ENCODE measurements at places on chromosomes 16 and 17. TPM values are rescaled to one million over a fixed set of nuclear protein-coding genes. Genes with fewer than 3 reads are reported as not detected.

TMEM100 gene
- total RNA-seq = 4.2 TPM

TMEM101 gene
- 30.7 TPM for total RNA-seq

DNA sequence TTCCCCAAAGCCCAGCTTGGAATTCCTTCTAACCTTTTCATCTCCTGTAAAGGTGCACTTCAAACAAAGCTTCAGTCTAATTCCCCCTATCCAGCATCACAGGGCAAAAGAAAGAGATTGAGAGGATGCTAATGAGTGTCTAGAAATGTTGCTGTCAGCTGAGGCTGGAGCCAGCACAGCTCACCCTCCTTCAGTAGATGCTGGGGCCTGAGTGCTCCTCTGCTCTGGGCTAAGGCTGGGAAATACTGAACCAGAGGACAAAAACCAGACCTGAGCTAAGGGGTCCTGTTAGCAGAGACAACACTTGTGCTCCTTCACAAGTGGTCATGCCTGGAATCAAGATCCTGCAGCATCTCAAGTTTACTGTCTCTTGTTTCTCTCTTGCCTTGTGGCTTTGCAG, 85.0 kb downstream of the CHD9NB start:
- H3K4me1 ChIP-seq = no peaks in the 10 kb centered on the region
- no peak overlapping the region for H3K27ac ChIP-seq
- H3K36me3 ChIP-seq = no peaks in the 10 kb centered on the region
- H3K4me3 ChIP-seq = no peak overlapping the region
- DNase-seq = no peak
- no peaks in the 10 kb centered on the region for H3K27me3 ChIP-seq

GRCh38 chr16:87248714-87249113, 68.5 kb downstream of the C16orf95 start:
- H3K4me1 ChIP-seq = no peaks in the 10 kb centered on the region
- no peaks in the 10 kb centered on the region for H3K27me3 ChIP-seq
- H3K36me3 ChIP-seq = no peaks in the 10 kb centered on the region
- H3K4me3 ChIP-seq = no peak overlapping the region
- H3K27ac ChIP-seq = no peak overlapping the region

DNA sequence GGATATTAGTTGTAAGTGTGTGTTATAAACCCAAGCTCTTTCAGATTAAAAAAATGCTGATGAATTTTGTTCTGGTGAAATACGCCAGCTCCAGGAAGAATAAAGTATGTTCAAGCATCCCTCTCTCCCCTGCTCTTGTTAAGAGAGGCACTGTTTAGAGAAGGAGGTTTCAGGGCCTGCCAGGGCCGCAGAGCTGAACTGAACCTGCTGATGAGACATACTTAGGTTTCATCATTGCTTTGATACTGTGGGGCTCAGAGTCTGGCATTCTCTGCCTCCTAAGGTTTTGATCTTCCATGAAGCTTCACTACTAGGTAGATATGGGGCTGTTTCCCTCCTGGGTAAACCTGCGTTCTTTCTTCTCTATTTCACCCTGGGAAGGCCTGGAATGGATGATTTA, 175.3 kb upstream of the FAM20A start:
- no peak overlapping the region for H3K4me3 ChIP-seq
- H3K27me3 ChIP-seq = no peaks in the 10 kb centered on the region
- DNase-seq = no peak
- no peaks in the 10 kb centered on the region for H3K36me3 ChIP-seq
- H3K4me1 ChIP-seq = peaks cover 35% of the 10 kb centered on the region

All from esophagus muscularis mucosa (tissue), 4 donors.